ENCODE measurements at places on chromosomes 16 and 17.

GRCh38 chr17:17236295-17237025 is 508 bp downstream of the FLCN start:
- DNase-seq = no peak

DNA sequence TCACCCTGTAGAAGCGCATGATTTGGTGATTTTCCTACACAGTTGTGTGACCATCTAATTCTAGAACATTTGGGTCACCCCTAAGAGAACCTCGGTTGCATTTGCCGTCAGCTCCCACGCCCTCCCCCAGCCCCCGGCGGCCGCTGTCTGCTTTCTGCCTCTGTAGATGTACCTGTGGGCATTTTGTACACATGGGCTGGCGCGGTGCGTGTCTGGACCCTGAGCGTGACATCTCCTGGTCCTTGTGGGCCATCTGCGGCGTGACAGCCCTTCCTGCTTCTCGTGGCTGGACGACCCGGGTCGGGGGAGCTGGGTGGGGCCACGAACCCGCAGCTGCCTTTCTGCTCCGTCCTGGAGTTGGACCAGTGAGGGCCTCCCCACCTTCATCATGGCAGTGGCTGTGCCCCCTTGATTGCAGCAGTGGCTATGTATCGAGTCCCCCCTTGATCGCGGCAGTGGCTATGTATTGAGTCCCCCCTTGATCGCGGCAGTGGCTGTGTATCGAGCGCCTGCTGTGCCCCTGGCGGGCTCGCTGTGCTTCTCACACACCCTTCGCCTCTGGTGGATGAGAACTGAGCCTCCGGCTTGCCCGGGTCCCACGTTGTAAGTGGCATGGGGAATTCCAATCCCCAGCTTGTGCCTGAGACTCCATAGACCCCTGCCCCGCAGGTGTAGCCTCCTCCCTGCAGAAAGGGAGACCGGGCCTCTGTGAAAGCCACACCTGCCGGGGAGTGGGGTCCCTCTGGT is 24.1 kb downstream of the GSE1 start:
- no peak for DNase-seq

DNA sequence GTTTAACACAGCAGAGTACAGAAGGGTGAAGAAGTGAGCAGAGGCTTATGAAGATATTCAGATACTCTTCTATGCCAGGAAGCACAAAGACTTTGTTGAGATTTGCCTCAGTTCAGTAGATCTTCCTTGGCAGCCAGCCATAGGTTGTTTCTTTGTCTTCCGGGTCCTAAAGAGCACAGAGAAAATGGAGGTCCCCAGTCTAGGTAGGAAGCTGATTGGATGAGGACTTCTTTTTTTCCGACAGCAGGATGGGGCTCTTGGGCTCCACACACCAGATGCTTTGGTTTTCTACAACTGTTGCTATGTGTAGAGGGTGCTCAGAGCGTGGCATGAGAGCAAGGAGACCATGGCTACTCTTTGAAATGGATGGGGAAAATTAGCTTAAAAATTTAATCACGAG is 8.3 kb upstream of the CDC6 start:
- no peak for DNase-seq

DNA sequence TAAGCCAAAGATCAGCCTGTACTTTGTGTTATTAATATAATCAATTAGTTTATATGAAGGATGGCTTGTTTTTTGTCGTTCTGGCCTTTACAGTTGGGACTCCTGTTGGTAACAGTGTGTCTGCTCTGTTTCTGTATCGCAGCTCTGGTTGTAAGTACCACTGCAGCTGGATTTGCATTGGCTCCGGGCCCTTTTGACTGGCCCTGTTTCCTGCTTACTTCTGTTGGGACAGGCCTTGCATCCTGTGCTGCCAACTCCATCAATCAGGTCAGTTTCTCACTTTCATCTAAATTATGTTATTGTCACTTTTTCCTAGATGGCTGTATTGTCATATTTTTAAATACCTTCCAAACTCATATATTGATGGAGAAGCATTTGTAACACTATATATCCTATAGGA is 32.7 kb downstream of the COX10 start:
- no peak for DNase-seq

DNA sequence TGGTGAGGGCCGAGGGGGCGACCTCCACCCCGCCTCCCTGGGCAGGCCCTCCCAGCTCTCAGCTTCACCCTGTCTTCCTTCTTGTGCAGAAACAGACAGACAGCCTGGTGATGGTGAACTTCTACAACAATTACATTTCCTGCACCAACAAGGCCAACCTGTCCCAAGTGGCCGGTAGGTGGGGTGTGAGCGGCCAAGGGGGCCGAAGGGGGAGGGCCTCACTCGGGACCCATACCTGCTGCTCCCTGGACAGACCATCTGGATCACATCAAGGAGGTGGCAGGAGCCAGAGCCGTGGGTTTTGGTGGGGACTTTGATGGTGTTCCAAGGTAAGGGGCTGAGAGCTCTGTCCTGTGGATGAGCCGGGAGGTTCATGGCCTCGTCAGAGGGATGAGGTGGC is 20.1 kb downstream of the CHMP1A start:
- DNase-seq = no peak

- DNase-seq = peak; percentile 70
Observed at GRCh38 chr17:1438593-1439083, 17.4 kb downstream of the CRK start.

DNA sequence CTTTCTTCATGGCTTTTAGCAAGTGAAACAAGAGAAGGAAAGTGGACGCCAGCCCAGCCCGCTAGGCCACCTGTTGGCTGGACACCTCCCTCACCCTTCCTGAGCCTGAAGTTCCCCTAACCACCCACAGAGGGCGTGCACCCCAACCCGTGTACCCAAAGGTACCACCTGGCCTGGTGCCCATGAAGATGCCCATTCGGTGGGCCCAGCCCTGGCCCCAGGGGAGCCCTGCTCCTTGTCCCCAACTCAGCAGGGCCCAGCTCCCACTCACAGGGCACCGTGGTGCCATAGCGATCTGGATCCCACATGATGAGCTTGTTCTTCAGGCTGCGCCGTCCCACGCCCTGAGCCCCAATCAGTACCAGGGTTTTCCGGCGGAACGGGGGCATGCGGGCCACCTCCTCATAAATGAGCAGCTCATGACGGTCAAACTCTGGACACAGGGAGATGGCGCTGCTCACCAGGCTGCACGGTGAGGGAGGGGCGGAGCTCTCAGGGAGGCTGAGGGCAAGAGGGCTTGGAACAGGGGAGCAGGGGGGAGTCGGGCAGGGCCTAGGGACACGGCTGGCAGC is 26.8 kb downstream of the MPP2 start:
- DNase-seq = no peak

GRCh38 chr17:78643326-78643725 is 66.1 kb upstream of the DNAH17 start:
- DNase-seq = no peak

- DNase-seq = no peak
Observed at GRCh38 chr17:39064819-39065218, 86.6 kb downstream of the PLXDC1 start.

DNA sequence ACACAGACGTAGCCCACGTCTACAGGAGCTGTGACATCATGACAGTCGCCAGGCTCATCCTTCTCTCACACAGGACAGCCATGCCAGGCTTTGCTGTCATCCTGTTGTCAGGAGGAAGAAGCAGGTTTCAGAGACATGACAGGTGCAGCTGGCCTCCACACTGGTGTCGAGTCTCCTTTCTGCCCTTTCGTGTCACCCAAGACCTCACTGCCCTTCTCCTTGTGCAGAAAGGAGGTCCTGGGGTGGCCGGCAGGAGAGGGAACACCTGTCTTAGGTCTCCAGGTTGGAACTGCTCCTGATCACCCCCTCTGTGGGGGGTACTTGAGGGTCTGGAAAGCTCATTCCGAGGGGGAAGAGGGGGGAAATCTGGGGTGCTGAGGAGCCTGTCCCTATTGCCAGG is 41.6 kb upstream of the IRF8 start:
- DNase-seq = no peak

- DNase-seq = no peak
Observed at GRCh38 chr17:7497228-7497627, 13.1 kb downstream of the POLR2A start.

GRCh38 chr17:74601944-74602572 is 10.0 kb upstream of the CD300LD start:
- DNase-seq = no peak

DNA sequence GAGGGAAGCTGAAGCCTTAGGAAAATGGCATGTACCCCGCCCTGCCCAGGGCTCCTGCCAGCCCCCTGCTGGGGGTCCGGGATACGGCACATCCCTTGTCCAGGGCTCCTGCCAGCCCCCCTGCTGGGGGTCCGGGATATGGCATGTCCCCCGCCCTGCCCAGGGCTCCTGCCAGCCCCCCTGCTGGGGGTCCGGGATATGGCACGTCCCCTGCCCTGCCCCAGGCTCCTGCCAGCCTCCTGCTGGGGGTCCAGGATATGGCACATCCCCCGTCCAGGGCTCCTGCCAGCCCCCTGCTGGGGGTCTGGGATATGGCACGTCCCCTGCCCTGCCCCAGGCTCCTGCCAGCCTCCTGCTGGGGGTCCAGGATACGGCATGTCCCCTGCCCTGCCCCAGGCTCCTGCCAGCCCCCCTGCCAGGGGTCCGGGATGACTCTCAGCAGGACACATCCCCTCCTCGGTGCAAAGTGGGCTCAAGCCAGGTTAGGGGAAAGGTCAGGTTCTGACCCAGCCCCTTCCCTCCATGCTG is 43.2 kb downstream of the RPH3AL start:
- no peak for DNase-seq

DNA sequence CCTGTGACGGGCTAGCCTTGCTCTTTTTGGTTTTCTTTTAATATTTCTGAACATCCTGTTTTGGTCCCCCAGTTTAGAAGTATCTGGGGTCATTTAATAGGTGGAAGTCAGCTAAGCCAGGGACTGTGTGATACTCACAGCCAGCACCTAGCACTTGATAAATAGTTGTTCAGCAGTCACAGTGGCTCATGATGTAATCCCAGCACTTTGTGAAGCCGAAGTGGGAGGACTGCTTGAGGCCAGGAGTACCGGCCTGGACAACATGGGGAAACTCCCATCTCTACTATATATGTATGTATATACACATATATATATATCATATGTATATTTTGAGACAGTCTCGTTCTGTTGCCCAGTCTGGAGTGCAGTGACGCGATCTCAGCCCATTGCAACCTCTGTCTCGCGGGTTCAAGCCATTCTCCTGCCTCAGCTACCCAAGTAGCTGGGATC is 1.8 kb upstream of the ZNRF1 start:
- DNase-seq = no peak

GRCh38 chr17:73323409-73324159 is 11.8 kb upstream of the CDC42EP4 start:
- no peak for DNase-seq

GRCh38 chr17:17300624-17301568 is 2.3 kb upstream of the NT5M start:
- DNase-seq = no peak

GRCh38 chr16:57127037-57127763 is 34.8 kb downstream of the CPNE2 start:
- no peak for DNase-seq

DNA sequence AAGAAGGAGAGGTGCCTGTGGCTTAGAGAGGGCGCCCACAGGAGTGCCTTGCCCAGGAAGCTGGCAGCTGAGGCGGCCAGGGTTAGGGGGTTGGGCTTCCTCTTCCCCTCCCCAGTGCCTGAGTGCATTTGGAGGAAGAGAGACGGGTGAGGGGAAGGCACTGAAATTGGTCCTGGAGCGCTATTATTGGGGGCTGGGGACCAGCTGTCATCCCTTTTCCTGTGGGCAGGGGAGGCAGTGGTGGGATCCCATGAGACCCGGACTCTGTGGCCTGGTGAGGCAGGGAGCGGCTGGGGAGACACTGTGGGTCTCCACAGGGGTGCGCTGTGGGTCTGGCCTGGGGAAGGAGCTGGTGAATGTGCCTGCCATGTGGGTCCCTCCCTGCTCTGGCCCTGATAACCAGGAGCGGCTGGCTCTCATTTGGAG is 259.7 kb downstream of the SEC14L1 start:
- DNase-seq = no peak

DNA sequence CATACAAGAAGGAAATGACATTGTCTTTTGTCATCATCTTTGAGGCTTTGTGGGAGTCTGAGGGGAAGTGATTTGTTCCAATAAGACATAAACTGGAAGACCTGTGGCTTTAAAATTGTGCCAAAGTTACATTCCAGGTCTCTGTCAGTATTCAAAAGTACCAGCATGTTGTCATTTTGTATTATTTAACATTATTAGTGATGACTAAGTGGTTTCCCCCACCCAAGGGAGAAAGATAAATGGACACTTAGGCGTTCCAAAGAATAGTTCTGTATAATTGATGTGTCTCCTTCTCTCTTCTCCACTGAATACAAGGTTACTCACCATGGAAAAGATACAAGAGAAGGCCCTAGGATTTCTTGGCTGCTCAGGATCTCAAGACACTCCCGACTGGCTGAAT is 3.8 kb downstream of the CFAP97D1 start:
- no peak for DNase-seq

- no peak for DNase-seq
Observed at GRCh38 chr17:427891-428290, 75.3 kb upstream of the RPH3AL start.

DNA sequence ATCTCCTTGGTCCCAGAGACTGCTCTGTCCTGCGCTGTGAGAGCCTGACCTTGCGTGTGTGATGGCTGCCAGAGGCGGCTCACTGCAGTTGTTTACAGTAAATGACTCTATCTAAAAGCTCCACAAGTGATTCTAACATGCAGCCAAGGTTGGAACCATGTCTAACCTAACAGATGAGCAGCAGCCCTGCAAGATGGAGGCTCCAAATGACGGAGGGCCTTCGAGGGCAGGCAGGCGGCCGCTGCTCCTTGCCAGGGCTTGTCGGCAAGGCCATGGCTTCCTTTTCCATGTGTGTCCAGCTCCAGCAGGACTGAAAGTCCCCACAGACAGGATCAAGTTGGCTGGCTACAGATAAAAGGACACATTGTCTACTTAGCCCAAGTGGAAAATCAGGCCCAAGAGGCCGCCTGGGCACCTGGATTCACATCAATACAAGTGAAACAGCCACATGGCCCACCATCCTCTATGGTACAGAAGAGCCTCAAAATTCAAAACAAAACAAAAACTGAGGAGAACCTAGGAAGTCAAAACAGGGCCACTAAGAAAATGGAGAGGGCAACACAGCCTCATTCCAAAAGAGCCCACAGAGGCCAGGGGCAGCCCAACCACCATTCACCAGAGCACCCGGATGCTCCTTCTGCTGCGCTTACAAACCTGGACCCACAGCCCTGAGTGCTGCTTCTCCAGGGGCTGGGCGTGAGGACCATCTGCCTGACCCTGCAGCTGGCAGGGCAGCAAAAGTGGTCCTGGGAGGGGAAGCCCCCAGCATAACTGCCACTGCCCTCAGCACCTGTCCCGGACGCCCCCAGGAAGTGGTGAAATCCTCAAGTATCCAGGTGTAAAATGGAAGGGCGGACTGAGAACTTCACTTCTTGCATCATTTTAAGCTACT is 65.0 kb downstream of the AMFR start:
- no peak for DNase-seq

GRCh38 chr17:10698096-10698818 is 863 bp downstream of the ADPRM start:
- DNase-seq = no peak

- DNase-seq = no peak
Observed at GRCh38 chr17:48484850-48485249, 46.0 kb downstream of the HOXB1 start.
